Jurkat, Clone E6-1 (cell line): ENCODE measurements at places on chromosomes 6 and 20.

DNA sequence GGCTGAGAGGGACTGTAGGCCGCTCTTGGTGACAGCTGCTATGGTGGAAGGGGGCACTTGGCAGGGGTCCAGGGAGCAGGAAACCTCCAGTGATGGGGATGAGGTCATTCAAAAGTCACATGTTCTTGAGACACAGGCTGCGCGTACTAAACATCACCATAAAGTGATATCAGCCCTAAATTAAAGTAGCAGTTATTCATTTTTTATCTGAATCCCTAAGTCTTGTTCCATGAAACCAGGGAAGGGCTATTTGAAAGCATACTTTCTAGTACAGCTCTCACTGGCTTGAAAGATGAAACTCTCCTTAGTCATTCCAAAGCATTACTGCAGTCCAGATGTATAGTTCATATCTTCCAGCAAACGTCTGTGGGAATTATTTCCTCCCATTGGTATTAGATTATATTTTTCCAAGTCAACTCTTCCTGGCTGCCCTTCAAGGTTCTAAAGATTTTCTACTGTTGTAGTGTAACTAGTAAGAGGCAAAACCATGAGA, 373.1 kb downstream of the CD109 start:
- no peak for DNase-seq

DNA sequence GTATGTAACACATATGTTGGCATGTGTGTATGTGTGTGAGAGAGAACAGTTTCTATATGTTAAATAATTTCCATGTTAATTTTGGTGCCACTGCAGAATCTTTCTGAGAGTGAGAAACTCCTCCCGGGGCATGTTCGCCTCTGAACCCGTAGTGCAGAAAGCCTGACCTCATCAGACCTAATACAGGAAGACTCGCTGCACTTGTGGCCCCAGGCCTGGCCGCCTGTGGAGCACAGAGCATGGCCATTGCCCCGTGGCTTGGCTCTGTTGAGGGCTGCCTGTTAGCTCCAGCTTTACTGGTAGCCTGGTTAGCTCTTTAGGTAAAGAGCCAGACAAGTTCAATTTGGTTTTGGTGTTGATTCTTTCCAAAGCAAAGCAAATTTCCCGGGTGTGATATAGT, 25.5 kb downstream of the FARS2 start:
- no peak for DNase-seq

DNA sequence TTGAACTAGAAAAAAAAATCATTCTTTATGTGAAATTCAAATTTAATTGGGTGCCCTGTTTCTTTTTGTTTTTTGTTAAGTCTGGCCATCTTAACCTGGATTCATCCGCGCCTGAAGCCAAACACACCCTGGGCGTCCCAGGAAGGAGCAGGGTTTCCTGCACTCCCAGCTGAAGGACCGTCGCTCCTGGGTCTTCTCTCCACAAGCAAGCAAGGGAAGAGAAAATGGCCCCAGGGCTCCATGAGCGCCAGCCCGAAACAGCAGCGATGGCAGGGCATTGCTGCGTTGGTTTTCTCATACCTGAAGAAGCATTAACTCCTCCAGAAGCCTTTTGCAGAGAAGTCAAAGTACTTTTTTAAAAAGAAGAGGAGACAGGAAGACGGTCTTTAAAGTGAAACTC, 105.4 kb upstream of the AFDN start:
- DNase-seq, result no peak

- DNase-seq, result peak; percentile 28
These were observed 2.1 kb upstream of the COL20A1 start for GRCh38 chr20:63290677-63291472.

GRCh38 chr6:26502165-26502564, 2.1 kb downstream of the BTN1A1 start:
- no peak for DNase-seq

DNA sequence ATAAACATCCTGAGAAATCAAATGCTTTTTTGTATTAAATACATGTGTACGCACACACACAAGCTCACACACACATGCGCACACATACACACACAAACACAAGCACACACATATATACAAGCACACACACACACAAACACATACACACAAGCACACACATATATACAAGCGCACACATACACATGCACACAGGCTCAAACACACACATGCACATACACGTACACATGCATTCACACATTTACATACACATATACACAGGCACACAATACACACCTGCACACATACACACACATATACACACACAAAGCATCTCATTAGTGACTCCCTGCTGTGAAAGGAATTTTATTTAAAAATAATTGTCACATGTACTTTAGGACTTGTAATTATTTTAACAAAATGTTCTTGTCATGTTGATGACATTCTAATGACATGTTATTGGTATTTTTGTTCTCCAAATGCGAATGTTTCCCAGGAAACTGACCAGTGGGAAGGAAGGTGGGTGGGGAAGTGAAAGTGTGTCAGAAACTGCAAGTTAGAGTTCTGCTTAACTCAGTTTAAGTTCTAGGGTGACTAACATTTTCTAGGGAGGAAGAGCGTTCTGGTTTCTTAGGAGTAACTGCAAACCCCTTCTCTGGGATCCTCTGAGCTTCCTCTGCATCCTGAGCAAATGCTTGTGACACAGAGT, 113.9 kb upstream of the ZNF217 start:
- peak; percentile 37 for DNase-seq

GRCh38 chr20:24741493-24742072, 207.5 kb upstream of the CST7 start:
- DNase-seq, result peak; percentile 50

DNA sequence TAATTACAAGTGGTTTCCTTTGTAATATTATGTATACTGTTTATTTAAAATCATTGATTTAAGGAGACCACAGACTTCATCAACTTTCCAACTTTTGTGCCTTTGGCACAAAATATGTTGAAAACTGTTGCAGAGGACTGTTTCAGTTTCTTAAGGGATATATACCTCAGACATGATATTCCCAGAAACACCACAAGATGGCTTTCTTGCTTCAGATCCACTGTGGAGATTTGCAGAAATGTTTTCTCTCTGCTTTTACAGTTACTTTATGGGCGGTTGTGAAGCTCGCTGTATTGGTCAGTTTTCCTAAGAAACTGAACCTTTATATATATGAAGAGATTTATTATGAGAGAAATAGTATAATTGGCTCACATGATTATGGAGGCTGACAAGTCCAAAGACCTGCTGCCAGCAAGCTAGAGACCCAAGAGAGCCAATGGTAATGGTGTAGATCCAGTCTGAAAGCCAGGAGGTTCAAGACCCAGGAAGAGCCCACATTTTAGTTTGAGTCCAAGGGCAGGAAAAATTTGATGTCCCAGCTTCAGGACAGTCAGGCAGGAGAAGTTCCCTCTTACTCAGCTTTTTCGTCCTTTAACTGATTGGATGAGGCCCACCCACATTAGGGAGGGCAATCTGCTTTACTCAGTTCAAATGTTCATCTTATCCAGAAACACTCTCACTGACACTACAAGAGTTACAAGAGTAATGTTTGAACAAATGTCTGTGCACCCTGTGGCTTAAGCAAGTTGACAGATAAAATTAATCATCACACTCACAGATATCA, 12.8 kb downstream of the ME1 start:
- DNase-seq, result peak; percentile 34

GRCh38 chr6:24401458-24401857, 1.3 kb upstream of the MRS2 start:
- DNase-seq, result no peak

GRCh38 chr6:19602434-19603013, 234.6 kb upstream of the ID4 start:
- no peak for DNase-seq

- no peak for DNase-seq
These were observed 204.0 kb downstream of the PTPRK start for GRCh38 chr6:128316258-128316929.

DNA sequence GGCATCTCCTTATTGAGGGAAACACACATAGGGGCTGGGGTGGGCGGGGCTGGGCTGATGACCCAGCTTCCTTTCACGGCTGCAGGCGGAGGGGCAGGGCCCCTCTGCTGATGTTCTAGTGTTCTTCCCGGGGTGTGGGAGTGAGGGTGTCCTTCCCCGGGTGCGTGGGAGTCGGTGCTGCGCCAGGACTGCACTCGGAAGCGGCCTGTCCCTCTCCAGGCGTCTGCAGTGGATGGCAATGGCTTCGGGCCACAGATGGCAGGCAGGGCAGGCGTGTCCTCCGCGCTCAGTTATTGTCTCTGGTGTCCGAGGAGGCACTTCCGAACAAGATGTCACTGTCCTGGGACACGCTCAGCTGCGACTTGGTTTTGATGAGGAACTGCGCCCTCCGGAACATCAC, 19.2 kb downstream of the KCNG1 start:
- DNase-seq, result no peak

DNA sequence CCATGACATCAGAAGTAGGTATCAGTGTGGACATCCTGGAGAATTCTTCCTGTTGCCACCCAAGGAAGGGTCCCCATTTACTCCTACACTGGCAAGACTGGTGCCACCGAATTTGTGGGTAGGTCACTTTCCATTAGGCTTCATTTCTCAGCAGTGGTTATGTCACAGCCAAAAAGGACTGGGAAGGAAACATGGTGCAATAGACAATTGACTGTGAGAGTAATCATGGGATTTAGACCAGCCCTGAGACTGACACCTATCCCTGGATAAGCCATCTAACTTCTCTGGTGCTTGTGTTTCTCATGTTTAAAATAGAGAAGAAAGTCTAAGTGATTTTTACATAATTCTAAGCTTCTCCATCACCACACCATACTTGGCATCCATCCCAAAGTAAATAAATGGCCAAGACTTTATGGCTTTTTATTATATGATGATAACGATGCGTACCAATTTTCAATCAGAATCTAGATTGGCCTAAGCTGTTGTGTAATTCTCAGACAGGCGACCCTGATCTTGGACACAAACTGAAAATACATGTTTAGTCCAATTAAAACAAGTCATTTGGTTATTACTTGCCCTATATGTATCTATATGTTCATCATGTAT, 10.2 kb downstream of the SMPDL3A start:
- DNase-seq, result no peak
